Activated CD4-positive, alpha-beta memory T cell treated with anti-CD3 and anti-CD28 coated beads, Interleukin-2, amount 10 ng/mL, durations not matched to agents 7 days and 5 days (primary cell): ENCODE measurements at places on chromosomes 1 and 21.

DNA sequence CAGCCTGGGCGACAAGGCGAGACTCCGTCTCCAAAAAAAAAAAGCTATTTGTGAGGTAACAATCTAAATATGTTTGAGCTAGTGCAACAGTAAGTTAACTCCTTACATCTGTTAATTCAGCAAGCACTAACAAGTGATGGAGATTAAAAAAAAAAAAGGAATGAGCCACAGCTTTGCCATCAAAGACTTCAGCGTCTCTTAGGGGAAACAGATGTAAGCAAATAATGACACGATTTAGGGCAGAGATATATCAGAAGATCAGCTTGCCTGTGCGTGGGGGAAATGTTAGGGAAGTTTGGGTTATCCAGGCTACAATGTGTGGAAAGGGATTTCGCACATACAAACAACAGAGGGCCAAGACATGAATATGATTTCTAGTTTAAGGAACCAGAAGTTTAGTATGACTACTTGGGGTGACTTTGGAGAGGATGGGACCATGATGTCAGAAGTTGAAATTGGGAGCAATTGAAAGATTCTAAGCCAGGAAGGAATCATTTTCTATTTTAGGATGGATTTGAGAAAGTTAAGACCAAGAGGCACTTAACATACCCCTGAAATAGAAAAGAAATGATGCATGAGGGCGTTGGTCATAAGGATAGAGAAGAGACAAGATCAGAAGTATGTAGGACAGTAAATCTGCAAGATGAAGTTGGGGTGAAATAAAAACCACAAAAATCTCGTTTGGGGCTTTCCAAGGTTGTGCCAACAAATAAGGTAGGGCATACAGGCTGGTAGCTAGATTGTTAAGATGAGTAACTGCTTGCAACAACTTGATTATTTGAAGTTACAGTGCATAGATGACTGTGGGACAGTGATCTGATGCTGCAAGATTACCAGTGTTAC lies 2.4 kb upstream of the BRWD1 start:
- DNase-seq = no peak

DNA sequence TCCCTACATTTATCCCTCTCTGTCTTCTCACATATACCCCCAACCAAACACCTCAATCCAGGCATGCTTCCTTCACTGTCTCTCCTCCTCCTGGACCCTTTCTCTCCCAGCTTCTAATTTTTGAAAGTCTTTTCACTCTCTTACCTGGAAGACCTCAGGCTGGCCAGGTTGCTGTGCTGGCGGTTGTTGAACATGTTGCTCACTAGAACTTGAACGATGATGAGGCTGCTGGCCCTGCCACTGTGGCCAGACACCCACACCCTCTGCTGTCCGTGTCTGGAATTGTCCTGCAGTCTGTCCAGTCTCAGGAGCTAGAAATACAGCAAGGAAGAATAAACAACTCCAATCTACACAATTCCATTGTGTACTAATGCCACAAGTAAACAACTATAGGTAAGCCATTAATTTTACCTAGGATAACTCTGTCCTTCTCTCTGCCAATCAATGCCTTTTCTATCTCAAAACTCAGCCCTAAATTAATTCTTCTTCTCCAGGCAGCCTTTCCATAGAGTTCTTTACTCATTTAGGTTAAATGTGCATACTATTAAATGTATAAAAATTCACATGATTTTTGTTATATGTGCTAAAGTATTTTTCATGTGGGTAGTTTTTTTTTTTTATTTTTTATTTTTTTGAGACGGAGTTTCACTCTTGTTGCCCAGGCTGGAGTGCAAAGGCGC lies 5.1 kb upstream of the CTSK start:
- peak; percentile 18 for DNase-seq

DNA sequence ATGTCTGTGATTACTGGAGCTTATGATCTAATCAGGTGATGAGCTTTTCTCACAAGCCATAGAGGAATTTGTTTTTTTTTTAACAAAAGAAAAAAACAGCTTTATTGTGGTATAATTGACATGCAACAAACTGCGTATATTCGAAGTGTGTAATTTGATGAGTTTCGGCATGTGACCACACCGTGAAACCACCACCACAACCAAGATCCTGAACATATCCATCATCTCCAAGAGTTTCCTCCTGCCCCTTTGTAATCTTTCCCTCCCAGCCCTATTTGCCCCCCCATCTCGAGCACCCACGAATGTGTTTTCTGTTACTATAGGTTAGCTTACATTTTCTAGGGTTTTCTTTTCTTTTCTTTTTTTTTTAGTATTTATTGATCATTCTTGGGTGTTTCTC lies 4.7 kb downstream of the PGBD2 start:
- no peak for DNase-seq

DNA sequence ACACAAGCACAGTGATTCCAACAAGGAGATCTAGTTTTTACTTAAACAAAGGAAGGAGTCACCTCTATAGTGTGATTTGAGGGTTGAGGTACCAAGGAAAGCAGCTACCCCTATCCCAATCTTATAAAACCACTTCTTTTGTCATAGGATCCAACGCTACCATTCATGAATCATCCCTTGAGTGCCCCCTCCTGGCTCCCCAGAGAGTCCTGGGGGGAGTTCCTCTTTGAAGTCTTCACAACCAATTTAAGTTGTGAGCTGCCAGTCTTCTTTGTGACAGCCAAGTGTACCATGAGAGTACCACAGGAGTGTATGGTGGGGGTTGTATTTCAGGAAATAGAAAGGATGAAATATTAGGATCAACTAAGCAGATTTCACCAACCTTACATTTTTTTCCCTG lies 39.1 kb upstream of the NHLH2 start:
- DNase-seq = no peak

DNA sequence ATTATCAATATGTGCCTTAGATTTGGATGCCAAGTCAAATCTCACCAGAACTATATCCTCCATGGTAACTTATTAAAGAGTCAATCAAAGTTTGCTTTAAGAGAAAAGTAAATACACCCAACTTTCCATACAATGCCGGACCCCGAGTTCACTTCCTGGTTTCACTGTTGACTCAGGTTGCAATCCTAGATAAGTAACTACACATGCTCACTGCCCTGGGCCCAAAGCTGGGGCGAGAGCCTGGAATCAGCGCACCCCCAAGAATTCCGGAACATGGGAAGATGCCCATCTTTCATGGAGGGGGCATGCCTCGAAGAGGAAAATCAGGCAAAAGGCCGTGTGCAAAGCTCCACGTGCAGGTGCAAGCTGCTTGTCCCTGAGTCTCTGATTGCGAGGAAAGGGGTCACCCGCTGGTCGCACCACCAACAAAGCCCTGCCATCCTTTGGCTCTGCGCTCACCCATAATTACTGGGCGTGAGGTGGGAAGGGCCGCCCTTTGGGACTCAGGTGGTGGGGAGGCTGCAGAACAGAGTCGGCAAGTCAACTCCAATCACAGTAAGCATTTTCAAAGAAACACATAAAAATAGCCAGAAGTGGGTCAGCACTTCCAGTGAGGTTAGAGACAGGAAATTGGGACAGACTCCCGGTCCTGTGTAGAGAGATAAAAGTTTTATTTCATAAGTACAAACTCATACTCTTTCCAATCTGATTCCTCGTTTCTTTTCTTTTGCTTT lies 167.7 kb downstream of the TOMM20 start:
- no peak for DNase-seq

GRCh38 chr1:25482211-25482610 lies 51.5 kb downstream of the MACO1 start:
- DNase-seq = no peak

DNA sequence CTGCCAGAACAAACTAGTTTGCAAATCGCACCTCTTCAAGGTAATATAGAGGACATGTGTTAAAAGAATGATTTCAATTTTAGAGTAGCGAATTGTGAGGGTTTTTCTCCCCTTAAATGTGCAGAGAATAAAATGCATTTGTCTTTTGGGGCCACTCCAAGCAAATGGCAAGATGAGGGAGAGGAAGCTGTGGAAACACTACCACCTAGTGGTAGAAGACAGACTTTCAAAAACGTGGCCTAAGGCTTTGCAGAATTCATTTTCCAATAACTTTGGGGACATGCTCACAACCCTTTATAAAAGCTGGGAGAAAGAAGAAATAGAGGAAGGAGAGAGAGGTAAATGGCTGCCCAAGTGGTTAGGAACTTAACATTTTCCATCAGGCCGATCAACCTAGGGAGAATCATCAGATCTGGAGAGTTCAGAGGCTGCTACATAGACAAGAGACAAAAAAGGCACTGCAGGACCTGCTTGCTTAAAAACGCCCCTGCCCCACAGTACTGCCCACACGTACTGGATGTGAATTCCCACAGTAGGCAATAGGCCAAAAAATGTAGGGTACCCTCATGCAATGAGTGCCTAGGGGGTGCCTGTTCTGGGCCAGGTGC lies 15.7 kb upstream of the RCAN1 start:
- DNase-seq = no peak

DNA sequence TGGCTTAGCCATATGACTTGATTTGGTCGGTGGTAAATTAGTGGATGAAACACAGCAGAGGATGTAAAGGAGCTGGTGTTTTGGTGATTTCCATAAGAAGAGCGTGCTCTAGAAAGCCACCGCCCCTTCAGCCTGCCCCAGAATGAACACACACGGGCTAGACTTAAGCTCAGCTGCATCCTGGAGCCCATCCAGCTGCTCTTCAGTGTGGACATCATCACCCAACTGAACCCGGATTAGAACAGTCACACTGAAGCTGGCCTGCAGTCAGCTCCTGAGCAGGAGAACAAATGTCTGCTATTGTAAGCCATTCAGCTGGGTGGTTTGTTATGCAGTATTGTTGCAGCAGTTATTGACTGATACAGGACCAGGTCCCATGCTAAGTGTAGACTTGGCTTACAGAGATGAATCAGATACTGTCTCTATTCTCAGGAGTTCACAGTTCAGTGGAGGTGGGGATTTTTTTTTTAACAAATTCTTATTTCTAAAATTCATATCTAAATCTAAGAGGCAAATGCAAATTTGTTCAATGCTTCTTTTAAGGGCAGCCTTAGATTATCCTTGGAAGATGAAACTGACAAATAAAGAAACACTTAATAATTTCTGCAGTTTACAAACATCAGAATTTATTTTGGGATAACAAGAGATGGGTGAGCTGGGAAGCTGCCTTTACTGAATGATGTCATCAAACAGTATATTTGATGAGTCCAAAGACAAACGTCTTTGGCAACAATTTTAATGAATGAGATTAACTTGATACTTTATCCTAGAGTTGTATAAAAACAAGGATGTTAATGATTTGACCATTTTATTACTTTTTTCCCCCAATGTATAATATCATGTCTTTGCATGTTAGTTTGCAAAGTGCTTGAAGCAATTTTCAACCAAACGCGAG lies 251.2 kb downstream of the TRABD2B start:
- DNase-seq = no peak

- DNase-seq = no peak
Observed at GRCh38 chr1:228209657-228210056, 1.8 kb downstream of the OBSCN start.

DNA sequence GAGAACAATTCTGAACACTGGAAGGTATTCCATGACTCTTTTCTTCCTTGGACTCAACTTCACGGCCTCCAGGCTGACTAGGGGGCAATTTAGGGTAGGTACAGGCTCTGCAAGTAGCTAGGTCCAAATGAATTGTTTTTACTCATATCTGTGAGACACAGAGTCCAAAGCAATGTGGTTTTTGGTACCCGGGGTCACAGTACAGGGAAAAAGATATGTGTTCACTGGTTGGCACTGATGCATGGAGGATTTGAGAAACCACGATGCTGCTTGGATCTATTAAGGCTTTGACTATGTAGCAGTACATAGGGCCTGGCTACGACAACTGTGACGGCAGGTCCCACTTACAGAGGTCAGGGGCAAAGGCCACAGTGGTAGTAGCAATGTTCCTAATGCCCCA lies 200.6 kb downstream of the DUSP10 start:
- no peak for DNase-seq

- DNase-seq = no peak
Observed at GRCh38 chr1:149903836-149904491, 4.6 kb downstream of the BOLA1 start.

- DNase-seq = no peak
Observed at GRCh38 chr1:20593756-20594155, 4.9 kb downstream of the CDA start.

GRCh38 chr1:184945029-184945428 lies 29.3 kb downstream of the NIBAN1 start:
- DNase-seq = no peak

GRCh38 chr1:11569551-11569950 lies 84.7 kb downstream of the FBXO2 start:
- no peak for DNase-seq

- DNase-seq = no peak
Observed at GRCh38 chr1:19525607-19526545, 40.5 kb upstream of the CAPZB start.
